ENCODE measurements at places on chromosomes 3 and 15.

- DNase-seq = no peak
Measured at GRCh38 chr15:100661156-100661555, 58.8 kb downstream of the ASB7 start.

- no peak for DNase-seq
Measured at GRCh38 chr3:11607816-11608215, 35.9 kb downstream of the VGLL4 start.

DNA sequence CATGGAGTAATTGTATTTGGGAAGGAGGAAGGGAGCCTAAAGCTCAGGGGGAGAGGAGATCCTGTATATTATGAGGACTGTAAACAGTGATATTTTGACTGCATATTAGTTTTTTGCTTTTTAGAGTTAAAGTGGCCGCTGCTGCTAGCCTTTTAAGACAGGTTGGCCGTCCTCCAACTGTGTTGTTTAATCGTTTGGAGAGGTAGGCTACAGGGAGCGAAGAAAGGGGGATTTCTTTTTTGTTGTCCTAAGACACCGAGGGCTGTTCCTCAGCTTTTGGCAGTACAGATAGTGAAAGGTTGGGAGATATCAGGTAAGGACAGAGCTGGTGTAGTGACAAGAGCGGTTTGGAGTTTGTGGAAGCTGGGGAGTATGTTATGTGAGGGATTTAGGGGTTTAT is 38.2 kb upstream of the RNF7 start:
- no peak for DNase-seq

GRCh38 chr3:124639406-124640237 is 90.6 kb upstream of the UMPS start:
- no peak for DNase-seq

GRCh38 chr3:133829310-133829707 is 23.7 kb downstream of the SRPRB start:
- DNase-seq = no peak

Measured in activated CD8-positive, alpha-beta memory T cell treated with anti-CD3 and anti-CD28 coated beads for 1 hour (primary cell).